ENCODE measurements at places on chromosomes 7 and 10.

GRCh38 chr7:19988860-19989259 lies 215.4 kb upstream of the TMEM196 start:
- DNase-seq: no peak

DNA sequence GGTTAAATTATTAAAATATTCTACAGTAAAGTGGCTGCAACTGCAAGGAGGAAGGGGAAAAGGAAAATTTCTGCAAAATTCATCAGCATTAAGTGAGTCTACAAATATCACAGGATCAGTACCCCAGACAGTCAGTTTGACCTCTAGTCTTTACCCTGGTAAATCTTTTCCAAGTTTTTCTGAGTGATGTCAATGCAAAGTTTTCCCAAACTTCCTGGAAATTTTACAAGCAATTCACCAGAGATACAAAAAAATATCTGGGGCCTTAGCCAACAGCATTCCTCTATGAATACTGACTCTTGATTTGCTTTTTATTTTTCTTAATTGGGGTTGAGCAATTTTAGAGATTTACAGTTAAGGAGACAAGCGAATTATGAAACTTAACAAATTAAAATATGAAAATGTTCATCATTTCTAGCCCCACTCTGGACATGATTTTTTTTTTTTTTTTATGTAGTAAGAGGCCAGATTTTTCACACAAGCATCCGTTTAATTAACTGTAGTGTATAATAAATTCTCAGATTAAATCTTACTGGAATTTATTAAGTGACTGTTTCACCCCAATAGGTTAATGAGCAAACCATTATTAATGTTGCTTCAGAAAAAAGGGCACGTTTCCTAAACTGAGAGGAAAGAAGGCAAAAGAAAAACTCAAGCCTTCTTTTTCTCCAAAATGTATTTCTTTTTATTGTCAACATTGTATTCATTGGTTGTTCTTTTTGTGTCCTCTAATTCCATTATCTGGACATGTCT lies 539.5 kb upstream of the FZD8 start:
- no peak for DNase-seq

DNA sequence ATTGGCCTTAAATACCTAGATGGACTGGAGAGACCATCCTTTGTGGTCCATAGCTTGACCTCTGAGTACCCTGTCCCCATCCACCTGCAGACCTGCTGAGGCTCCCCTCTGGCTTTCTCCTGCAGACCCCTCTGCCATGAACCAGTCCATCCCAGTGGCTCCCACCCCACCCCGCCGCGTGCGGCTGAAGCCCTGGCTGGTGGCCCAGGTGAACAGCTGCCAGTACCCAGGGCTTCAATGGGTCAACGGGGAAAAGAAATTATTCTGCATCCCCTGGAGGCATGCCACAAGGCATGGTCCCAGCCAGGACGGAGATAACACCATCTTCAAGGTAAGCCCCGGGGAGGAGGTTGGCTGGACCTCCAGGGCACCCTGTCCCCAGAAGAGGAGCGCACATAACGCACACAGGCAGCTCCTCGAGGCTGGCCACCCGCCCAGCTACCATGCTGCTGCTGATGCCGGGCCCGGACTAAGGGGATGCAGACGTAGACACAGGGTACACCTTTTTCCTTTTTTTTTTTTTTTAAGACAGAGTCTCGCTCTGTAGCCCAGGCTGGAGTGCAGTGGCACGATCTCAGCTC lies 4.3 kb downstream of the IRF5 start:
- DNase-seq: no peak

DNA sequence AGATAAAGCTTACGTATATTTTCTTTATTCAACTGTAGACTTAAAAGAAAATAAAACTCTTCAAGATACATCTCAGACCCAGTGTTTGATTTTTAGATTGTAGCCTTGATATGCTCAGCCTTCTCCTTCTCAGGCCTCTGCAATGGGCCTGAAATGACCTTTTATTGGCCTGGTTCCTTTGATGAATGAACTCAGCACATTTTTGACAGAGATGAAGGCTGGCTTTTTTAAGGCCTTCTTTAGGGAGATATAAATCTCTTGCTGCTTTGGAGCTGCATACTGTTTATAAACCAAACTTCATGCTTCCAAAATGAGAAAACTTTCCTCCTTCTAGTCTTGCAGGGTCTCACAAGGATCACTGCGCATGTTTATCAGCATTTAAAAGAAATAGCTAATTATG lies 1049.8 kb downstream of the LRMDA start:
- DNase-seq: no peak

DNA sequence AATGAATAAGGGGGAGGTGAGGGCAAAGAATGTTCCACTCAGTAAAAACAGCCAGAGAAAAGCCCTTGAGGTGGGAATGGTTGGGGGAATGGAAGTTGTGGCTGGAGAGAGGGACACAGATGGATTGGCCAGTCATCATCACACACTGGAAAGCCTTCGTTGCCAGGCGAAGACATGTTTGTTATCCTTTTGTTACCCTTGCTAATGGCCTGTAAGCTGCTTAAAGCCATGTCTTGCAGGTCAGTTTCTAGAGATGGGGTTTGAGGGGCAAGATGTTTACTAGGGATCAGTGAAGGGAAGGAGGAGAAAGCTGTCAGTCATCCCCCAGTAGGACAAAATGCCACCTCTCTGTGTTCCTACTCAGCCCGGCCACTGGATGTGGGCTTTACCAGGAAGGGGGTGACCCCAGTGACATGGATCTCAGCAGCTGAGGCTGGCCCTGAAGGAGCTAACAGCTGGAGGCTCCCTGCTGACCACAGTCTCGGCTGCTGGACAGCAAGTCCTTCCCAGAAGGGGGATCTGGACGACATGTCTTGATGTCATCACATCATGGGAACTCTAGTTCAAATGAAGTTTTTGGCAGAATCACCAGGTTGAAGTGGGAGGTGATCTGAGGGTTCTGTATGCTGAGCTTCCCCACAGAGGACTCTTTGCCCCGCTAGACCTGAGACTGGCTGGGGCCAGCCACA lies 66.2 kb downstream of the TBXAS1 start:
- DNase-seq: no peak

DNA sequence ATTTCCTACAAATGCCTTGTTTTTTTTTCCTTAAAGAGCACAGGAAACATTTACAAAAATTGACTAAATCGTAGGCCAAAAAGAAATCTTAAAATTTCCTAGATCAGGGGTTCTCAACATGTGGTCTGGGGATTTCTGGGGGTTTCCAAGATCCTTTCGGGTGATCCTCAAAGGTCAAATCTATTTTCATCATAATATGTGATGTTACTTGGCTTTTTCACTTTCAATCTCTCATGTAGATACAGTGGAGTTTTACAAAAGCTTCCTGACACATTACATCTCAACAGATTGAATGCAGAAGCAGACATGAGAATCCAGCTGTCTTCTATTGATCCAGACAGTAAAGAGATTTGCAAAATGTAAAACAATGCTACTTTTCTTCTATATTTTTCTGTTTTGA lies 497.3 kb downstream of the INHBA start:
- no peak for DNase-seq

- DNase-seq: no peak
Measured at GRCh38 chr10:31099094-31099493, 67.4 kb upstream of the ZNF438 start.
